ENCODE measurements at places on chromosomes 7 and 10.

DNA sequence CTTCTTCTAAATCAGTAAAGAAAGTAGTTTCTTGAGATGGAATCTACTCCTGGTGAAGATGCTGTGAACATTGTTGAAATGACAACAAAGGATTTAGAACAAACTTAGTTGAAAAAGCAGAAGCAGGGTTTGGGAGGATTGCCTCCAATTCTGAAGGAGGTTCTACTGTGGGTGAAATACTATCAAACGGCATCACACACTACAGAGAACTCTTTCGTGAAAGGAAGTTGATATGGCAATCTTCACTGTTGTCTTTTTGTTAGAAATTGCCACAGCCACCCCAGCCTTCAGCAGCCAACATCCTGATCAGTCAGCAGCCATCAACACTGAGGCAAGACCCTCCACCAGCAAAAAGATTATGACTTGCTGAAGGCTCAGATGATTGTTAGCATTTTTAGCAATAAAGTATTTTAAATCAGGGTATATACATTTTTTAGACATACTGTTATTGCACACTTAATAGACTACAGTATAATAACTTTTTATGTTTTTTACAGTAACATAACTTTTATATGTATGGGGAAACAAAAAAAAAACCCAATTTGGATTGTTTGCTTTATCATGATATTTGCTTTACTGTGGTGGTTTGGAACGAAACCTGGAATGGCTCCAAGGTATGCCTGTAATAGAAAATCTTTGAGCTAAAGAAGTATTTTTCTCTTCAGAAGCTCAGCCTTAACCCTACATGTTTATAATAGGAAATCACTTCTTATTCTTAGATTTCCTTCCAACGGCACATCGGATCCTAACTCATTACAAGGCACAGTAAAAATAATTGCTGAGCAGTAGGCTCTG lies 257.3 kb downstream of the LRMDA start:
- no peak for DNase-seq

GRCh38 chr10:50992972-50993766 lies 81.1 kb upstream of the PRKG1 start:
- no peak for DNase-seq

DNA sequence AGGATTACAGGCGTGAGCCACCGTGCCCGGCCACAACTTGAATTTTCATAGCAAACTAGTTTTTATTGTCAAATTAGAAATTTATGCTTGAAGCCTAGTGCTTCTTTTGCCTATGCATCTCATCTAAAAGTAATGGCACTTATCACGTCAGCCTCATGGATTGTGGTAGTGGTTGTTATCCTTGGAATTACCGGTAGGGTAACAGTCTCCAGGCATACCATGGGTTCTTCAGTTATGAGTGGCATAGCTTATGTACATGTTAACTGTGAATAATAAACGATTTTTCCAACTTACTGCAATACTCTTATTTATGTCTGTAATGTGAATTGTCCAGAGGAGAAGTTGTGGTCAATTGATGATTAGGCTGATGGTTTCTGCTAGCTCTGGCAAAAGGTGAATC lies 63.1 kb downstream of the BMPR1A start:
- DNase-seq = no peak

DNA sequence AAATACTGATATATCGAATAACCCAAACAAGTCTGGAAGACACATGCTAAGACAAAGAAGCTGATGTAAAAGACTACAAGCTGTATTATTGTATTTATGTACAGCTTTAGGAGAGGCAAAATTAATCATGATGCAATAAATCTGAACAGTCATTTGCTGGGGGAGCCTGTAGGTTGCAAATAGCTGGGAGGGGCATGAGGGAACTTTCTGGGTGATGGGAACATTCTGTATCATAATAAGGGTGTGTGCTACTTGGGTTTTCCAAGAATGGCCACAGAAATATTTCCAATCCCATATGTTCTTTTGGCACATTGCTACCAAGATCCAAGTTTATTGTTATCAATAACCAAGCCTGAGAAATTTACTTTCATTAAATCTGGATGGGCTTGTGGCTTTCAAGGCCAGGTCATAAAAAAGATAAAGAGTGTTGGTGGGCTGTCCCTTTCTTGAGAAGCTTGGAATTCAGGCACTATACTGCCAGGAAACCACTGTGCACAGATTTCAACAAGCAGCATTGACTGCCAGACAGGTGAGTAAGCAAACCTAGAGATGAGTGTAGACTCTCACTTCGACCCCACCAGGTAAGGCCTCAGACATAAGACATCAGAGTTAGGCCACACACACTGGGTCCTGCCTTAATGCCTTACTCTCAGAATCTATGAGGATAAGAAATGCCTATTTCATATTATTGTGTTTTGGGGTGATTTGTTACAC lies 629.7 kb upstream of the FZD8 start:
- no peak for DNase-seq

DNA sequence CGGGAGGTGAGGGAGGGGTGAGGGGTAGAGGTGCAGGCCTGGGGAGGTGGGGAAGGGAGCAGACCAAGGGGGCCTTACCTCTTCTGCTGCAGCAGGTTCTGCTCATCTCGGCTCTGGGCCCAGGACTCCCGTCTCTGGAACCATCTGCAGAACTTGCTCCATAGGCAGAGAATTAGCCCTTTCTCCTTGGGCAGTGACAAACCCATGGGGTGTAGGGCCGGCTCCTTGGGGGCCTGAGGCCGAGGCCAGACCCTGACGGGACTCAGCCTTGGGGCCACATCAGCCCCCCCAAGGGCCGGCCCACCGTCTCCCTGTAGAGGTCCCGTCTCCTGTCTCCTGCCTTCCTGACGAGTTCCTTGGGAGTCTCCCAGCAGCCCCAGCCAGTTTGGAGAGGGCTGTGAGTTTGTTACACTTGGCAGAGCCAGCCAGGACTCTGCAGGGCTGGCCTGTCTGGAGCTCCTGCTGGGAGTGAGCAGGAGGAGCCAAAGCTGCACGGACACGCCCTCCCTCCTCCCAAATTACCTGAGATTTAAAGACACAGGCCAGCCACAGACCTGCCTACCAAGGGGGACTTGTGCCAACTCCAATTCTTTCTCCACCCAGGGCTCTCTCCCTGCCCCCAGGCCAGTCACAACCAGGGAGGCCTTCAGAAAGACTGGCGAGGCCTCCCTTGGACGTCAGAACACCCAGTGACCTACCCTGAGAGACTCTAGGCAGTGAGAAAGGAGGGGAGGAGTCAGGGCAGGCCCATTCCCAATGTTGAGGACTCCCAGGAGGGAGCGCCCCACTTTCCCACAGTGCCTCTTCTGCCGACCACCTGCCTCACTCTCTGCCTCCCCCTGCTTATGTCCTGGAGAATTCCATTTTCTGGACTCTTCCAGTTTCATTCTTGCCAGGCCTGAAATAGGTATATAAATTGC lies at the start of gene TRPV6:
Gene TRPV6, minus strand, starts transcription at position 435 of the 920 bp plus-strand sequence.
- no peak for DNase-seq
